ENCODE measurements at places on chromosomes 2 and 18.

- no peak for DNase-seq
Observed at GRCh38 chr2:54524226-54524991, 68.3 kb downstream of the SPTBN1 start.

- no peak for DNase-seq
Observed at GRCh38 chr2:239825705-239825979, 199.5 kb downstream of the NDUFA10 start.

DNA sequence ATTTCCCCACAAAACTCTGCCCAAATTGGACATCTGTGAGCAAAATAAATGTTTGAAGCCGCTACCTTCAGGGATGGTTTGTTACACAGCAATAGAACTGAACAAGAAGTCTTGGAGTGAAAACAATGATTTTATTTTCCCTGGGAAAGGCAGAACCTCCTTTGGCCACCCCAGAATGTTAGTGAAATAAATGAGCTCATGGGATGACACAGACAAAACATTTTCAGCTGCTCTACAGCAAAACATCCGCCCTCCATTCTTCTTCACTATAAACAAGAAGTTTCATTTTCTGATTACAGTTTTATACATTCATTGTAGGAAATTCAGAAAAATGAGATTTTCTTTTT lies 4.3 kb upstream of the EFHD1 start:
- DNase-seq, result peak; percentile 73

GRCh38 chr2:48851161-48851560 lies 95.6 kb upstream of the LHCGR start:
- no peak for DNase-seq

DNA sequence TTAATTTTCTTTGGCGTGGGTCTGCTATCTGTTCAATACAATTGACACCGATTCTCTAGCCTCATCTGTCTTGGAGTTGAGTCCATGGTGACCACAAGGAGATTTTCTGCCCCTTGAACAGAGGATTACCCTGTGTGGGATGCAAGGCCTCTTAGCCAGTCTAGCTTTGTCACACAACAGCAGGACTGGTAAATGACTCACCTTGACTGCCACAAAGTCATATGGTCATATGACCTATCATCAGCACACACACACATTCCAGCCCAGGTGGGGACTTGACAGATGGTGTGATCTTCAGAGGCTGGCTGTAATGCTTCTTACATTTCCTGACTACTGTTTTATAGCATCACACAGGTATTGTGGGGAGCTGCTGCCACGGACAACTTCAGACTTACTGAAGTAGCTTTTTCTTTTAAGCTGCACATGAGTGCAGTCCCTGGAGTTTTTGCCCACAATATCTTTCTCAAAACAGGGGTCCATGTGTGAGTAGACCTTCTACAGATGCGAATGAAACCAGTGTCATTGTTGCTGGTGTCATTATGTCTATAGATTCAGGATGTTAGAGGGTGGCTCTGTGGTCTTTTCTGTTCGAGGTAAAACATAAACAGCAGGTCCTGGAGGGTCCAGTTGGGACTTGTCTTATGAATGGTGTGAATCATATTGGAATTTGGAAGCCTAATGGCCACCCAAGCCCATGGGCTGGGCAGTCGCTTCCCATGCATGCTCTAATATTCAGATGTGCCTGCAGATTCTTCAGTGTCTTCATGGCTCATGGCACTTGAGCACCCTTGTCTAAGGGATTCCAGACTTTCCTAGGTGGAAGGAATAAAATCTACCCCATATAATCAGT lies 18.6 kb upstream of the ACOXL start:
- DNase-seq, result no peak

DNA sequence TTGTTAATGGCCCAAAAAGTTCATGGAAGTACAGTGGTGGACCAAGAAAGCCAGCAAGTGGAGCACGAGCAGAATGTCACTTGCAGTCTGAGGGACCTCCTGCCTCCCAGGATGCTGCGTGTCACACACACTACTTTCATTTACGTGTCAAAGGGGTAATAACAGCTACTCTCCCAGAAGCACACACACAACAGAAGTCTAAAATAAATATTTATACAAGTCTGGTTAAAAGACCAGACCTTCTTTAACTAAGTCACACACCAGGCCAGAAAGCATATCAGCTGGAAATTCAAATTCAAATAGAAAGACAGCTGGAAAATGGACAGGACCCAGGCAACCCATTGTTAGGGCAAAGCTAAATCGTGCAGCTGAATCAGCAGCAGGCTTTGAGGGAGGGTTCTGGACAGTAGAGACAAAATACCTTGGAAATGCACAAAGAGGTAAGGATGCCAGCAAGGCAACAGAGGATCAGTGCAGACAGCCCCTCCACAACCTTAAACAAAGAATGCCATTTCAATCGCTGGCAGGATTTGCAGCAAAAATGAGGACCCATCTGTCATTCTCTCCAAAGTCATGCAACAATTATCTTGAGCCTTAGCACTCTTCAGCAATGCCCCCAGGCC lies 160.5 kb downstream of the TMEM163 start:
- DNase-seq, result no peak

- DNase-seq, result no peak
Observed at GRCh38 chr18:35732636-35733035, 151.1 kb downstream of the GALNT1 start.
